Fibroblast of skin of abdomen (primary cell): ENCODE measurements at places on chromosomes 2 and 18.

DNA sequence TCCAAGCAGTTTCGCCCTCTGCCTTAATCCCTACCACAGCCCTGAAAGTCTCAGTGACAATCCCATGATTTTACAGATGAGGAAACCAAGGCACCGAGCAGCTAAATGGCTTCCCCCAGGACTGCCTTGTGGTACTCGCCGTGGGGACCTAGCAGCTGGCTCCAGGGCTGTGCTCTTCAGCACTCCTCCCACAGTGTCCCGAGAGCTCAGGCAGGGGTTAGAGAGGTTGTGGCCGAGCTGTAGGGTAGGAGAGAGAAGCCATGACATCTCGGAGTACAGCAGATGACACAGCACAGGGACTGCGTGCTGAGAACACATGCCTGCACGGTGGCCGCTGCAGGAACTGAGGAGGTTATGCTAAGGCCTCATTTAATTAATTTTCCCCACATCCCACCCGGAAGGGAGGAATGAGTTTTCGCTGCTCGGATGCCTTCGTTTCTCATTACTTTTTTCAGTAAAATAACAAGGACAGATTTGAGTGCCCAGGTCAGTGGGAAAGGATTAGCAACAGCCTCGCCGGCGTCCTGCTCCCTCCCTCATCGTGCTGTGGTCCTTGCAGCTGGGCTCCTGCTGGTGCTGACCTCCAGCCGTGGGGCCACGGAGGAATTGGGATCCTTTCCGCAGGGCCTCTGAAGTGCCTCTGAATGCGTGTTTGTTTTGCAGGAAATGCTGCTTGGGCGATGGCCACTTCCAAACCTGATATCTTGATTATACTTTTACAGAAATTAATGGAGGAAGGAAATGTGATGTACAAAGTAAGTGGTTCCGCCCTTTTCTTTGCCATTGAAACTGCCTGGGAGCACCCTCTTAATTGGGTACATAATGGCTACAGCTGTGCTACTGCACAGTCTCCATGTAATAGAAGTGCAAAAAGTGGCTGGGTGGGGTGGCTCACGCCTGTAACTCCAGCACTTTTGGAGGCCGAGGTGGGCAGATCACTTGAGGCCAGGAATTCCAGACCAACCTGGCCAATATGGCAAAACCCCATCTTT, 61.2 kb downstream of the WDSUB1 start:
- DNase-seq: no peak

- peak; percentile 39 for DNase-seq
Observed at GRCh38 chr2:228689053-228689452, 507.6 kb upstream of the SPHKAP start.

DNA sequence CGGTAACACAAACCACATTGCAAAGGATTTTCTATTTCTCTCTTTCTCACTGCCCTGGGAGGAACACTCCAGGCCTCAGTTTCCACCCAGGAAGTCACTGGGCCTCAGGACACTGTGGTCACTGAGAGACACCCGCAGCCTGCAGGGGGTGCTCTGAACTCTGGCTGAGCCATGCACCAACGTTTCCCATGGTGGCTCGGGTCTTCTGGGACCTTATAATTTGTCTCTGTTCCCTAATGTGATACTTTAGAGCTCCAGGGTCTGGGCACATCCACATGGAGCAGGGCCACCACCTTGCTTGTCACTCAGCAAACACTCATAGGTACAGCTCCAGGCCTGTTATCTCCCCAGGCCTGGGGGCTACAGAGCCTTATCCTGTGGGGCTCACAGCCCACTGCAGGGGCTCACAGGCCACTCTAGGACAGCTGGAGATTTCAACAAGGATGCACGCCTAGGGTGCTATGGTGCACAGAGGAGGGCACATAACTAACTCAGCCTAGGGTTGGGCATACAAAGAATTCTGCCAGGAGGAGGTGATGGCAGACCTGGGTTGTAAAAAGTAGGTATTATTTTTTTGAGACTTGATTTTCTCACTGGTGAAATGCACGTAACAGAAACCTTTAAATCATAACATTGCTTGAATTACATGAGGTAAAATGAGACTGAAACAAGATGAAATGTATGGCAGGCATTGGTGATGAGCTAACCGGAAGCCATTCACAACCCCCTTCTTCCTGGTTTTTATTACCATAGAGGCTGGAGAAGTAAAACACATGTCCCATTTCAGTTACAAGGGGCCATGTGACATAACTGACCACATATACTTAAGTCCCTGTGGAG, 3.0 kb upstream of the HS1BP3 start:
- DNase-seq: no peak

GRCh38 chr18:58520969-58521368, 107.9 kb downstream of the ALPK2 start:
- DNase-seq: no peak

DNA sequence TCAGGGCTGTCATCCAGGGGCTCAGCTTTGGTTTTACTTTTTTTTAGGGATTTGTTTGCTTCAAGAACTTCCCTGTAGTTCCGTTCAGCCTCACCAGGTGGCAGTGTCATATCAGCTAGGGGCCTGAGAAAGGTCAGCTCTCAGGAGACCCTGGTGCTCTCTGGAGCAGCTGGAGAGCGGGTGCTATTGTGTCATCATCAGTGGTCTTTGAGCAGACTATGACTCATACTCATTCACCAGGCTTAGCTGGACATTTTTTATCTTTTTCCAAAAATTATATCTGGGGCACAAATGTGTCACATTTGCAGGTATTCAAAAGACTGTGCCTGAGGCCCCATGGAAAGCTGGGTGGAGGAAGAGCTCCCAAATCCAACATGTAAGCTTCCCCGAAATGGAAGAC, 24.4 kb downstream of the ZNF892 start:
- peak; percentile 67 for DNase-seq

- no peak for DNase-seq
Observed at GRCh38 chr2:105571445-105571987, 172.7 kb upstream of the FHL2 start.

GRCh38 chr2:43461453-43462073, 134.3 kb downstream of the THADA start:
- no peak for DNase-seq

DNA sequence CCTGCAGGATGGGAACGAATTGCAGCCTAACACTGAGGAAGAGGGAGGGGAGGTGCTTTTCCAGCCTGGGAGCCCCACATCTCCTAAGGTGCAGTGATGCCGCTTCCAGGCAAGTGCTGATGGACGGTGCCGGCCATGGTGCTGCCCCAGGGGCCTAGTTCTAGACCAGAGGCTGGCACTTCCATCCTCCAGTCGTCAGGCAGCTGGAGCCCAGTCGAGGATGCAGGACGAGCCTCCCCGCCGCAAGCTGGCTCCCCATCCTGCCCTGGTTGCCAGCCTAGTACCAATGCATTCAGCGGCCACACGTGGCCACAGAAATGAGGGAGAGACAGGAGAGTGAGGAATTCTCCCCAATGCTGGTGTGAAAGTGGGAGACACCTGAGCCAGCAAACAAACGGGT, 413.5 kb downstream of the ZNF516 start:
- no peak for DNase-seq

GRCh38 chr2:40668425-40668824, 216.5 kb upstream of the SLC8A1 start:
- DNase-seq: peak; percentile 66

DNA sequence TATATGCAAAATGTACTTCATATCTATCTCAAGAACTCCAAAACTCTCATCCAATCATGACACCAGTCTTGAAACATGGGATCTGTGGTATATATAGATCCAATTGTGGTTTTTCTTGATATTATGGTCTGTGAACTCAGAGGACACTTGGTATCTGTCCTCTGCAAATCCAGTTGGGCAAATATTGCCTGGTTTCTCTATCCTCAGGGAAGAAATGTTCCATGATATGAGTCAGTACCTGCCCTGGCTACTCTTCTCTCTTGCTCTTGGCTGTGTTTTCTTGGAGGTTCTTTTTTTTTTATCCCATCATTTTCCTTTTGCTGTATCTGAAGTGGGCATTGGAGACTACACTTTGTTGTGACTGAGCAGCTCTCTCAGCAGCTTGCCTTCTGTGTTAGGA, 10.9 kb downstream of the NBEAL1 start:
- no peak for DNase-seq

DNA sequence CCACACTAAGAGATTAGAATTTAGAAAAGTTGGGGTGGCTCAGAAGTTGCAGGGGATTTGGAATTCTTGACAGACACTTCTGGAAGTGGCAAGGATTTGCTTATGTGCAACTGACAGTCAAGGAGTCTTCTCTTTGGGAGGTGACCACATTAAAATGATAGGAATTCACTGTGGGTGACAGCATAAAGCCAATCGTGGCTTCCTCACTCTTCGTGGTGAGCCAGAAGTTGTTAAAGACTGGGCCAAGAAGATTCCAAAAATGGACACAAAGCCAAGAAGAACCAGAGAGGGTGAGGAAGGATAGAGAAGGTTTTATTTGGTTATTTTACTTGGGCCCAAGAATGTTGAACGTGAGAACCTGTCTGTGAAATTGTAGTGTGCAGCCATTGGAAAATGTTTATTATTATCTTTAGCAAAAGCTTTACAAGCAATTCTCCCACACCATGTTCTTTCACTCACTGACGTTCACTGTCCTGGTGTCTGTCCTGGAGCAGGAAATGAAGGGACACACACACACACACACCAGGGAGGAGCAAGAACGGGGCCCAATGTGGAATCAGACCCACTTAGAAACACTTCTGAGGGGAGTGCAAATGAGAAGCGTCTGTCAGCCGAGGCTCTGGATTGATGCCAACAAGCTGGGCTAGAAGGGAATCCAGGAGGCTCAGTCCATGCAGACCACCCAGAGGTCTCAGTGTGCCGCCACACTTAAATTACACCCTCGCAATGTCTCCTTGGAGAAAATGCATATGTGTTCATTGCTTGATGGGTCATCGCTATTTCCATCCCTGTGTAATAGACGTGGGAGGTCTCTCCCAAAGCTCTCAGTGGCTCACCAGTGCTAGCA, 37.2 kb downstream of the STEAP3 start:
- DNase-seq: peak; percentile 89

GRCh38 chr18:60649107-60649506, 276.5 kb upstream of the MC4R start:
- DNase-seq: no peak

- peak; percentile 28 for DNase-seq
Observed at GRCh38 chr2:50607721-50608120, 424.2 kb downstream of the NRXN1 start.

DNA sequence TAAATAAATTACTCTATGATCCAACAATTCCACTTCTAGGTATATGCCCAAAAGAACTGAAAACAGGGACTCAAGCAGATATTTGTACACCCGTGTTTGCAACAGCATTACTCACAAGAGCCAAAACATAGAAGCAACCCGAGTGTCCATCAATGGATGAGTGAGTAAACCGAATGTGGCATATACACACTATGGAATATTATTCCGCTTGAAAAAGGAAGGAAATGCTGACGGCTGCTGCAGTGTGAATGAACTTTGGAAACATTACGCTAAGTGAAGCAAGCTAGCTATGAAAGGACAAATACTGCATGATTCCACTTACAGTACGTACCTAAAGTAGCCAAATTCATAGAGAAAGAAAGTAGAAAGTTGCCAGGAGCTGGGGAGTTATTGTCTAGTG, 32.2 kb downstream of the MREG start:
- DNase-seq: no peak

DNA sequence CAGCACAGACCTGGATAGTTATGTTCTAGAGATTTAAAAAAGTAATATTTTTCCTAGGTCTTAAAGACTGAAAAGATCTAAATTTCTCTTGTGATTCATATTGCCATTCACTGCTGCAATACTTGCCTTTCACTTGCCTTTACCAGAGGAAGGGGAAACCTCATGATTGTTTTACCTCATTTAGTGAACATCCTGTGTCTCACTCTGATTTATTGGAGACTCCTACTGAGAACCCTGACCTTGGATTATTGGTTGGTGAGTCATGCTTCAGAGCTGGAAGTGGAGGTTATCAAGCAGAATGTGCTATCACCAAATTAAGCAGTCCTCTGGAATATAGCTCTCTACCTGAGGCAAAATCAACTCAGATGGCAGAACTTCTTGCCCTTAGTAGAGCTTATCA, 500.5 kb downstream of the TSN start:
- peak; percentile 4 for DNase-seq

GRCh38 chr2:217204358-217204757, 344.5 kb upstream of the TNP1 start:
- DNase-seq: peak; percentile 76

GRCh38 chr2:121103960-121104359, 181.0 kb downstream of the TFCP2L1 start:
- DNase-seq: no peak

DNA sequence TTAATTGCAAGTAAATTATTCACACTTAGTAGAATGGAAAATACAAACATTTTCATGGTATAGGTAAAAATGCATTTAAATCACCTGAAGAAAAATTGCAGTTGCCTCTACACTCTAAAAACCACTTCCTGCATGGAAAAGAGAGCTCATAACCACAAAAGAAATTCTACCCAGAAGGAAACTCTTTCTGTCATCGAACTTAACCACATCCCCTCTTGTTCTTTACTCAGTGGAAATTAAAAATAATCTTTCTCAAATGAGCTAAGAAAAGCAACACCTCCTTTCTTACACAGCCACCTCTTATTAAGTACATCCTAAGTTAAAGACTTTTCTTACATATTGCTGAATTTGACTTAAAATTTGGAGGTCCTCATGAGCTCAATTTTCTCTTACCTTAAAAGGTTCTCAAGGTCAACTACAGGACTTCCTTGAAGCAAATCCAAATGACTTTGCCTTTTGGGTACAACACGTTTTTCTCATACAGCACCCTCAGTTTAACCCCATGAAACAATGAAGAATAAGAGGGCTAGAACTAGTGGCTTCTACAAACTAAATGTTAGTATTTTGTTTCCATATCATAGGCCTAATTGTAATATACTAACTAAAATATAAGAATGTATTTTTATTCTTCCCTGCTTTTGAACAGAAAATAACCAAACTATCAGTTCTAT, 109.1 kb upstream of the CRIM1 start:
- DNase-seq: no peak

DNA sequence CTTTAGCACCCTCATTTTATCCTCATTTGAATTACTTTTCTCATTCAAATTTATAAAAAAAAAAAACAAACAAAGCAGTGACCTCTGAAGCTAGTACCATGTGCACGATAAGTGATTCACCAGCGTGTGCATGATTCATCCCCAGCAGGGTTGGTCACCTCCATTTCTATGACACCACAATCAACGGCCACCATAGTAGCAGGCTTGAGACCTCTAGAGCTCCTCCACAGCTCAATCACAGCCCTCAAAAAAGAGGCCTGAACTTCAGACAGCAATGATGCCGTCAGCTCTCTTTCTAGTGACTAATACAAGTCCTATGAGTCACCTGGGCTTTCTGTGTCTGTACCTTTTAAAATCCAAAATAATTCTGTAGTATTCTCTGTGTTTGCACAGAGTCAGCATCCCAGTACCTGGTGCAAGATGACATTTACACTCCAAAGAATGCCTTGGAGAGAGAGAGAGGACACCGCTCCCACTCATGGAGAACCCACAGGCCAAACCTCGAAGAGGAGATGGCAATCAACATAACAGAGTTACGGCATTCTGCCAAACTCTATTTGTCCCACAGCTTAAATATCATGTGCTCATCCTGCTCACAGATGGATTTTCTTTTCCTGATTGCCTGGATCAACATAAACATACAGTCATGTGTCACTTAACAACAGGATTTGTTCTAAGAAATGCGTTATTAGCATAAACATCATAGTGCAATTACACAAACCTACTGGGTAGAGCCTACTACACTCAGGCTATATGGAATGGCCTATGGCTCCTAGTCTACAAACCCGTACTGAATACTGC, 58.7 kb downstream of the L3MBTL4 start:
- DNase-seq: peak; percentile 22

GRCh38 chr2:62745891-62746481, 40.5 kb downstream of the EHBP1 start:
- DNase-seq: no peak

GRCh38 chr2:209875270-209875669, 103.6 kb downstream of the UNC80 start:
- DNase-seq: no peak
